Gastroesophageal sphincter (tissue), 4 donors: ENCODE measurements at places on chromosomes 2 and 18.

GRCh38 chr2:202355993-202356505 lies 20.1 kb upstream of the BMPR2 start:
- no peak for ATAC-seq

GRCh38 chr2:59744436-59744835 lies 809.0 kb downstream of the BCL11A start:
- ATAC-seq, result no peak

- ATAC-seq, result no peak
Observed at GRCh38 chr2:25835906-25836305, 42.4 kb downstream of the ASXL2 start.

DNA sequence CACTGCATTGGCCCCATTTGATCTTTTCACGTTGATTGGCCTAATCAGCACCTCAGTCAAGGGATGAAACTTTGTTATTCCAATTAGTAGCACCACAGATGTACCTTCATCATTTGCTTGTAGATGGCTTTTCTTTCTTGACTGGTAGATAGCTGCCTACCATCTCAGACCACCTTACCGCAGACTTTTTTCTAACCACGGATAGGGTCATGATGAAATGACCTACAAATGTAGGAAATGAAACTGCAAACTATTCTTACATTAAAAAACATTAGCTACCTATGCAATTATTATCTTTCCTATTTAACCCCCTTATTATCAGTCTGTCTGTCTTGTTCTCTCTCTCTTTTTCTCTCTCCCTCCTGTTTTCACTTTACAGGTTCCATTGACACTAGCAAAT lies 22.4 kb upstream of the SLC25A52 start:
- no peak for ATAC-seq

- ATAC-seq, result no peak
Observed at GRCh38 chr2:33214436-33214835, 262.0 kb upstream of the RASGRP3 start.
